ENCODE measurements at places on chromosomes 6 and 20.

GRCh38 chr20:63706852-63707557, 771 bp downstream of the ARFRP1 start:
- peak; percentile 47 for DNase-seq

GRCh38 chr20:6719369-6719721, 48.1 kb upstream of the BMP2 start:
- no peak for DNase-seq

DNA sequence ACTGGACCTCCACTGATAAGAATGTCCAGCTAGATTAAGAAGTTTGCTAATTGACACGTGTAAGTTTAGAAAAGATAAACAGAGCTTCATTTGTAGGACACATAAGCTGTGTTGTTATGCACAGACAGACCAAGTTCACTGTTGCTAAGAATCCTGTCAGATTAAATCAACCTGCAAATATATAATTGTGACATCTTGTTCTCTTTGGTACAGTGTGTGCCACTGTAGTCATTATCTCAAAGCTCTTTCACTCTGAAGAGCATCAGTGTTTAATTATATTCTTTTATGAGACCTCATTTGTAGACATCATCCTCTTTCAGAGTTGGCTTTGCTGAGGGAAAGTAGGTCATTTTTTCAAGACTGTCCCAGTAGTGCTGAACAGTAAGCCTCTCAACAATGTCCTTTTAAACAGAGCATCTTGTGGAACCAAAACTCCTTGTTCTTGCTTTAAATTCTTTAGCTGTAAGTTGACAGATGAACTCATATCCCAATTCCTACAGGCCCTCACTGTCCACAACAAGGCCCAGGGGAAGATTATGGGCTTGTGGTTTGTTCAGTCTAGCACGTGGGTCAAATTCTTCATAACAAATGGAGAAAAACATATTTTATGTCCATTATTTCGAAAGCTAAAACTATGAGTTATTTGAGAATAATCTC, 252.4 kb downstream of the HDGFL1 start:
- no peak for DNase-seq

GRCh38 chr6:129920103-129920798, 59.1 kb upstream of the TMEM244 start:
- no peak for DNase-seq

- DNase-seq: no peak
These were observed 42.9 kb downstream of the C6orf132 start for GRCh38 chr6:42099340-42100028.

GRCh38 chr6:90385759-90386313, 89.2 kb upstream of the BACH2 start:
- DNase-seq: no peak

DNA sequence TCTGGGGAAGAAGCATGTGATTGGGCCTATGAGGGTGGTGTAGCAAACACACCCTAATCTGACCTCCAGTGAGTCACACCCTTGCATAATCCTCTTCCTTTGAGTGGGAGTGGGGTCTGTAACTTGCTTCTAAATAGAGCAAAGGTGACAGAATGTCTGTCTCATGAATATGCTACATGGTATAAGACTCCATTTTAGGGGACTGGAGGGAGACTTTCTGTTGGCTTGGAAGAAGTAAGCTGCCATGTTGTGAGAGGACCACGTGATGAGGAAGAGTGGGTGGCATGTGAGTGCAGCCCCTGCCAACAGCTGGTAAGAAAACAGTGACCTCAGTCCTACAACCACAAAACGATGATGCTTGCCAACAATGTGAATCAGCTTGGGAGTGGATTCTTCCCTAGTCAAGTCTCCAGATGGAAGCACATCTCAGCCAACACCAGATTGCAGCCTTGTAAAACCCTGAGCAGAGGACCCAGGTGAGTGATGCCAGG, 3.7 kb downstream of the AK9 start:
- no peak for DNase-seq

- DNase-seq: no peak
These were observed 30.4 kb downstream of the NTSR1 start for GRCh38 chr20:62739067-62739466.

GRCh38 chr6:7129360-7129759, 21.6 kb downstream of the RREB1 start:
- no peak for DNase-seq

DNA sequence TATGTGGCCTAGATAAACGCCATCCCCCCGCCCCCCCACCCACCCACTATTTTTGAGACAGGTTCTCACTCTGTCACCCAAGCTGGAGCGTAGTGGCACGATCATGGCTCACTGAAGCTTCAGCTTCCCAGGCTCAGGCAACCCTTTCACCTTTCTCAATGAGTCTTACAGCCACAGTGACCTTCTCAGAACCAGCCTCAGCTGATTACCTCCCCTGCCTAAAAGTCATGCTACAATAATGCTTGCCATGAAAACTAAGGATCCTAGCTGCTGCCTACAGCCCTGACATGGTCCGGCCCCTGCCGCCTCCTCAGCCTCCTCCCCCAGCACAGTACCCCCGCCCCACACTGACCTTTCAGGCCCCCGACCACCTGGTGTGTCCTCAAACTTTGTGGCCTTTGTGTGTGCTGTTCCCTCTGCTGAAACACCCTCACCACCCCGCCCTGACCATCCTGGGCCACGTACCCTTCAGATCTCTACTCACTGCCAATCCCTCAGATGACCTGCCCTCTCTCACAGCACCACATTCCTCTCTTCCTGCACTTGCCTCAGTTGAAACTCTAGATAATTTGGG, 31.3 kb downstream of the PNPLA1 start:
- no peak for DNase-seq

DNA sequence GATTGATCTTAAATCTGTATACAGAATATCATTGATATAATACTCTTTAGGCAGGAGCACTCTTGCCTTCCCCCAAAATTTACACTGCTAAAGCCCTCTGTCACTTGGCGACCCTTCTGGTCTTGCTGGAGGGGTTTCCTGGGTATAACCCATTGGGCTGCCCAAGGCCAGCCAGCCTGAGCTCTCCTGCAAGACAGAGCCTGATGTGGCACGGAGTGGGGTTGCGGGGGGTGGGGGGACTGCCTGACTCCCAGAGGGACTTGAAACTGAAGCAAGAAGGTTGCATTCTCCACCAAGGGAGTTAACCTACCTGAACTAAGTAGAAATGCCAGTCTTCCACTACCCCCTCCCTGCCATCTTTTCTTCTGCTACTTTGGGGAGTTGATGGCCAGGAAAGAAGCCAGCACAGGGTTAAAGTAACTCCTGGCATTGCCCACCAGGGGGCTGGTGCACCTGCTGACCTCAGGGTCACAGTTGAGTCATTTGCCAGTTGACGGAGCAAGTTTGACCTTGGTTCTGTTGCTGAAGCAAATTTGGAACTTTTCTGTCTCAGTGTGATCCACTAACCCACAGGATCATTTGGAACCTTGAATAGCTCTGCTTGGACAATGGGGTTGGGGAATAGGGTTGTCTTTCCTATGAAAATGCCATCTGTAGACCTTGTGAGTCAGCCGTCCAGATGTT, 79.4 kb downstream of the ASXL1 start:
- DNase-seq: no peak

GRCh38 chr6:21953831-21954801, 342.7 kb downstream of the PRL start:
- no peak for DNase-seq

DNA sequence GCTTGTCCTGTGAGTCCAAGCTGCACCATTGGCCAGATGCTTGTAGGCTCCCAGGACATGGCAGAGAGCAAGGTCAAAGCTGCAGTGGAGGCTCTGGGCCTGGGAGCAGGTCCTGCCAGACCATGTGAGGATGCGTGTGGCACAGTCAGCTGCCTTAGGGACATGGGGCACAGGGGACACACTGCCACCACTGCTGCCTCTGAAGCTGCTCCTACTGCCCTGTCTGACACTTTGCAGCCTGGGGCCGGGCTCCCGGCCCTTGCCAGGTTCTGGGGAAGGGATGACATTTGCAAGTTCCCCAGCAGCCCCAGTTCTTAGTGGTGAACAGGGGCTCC, 13.2 kb upstream of the FUT9 start:
- DNase-seq: no peak

DNA sequence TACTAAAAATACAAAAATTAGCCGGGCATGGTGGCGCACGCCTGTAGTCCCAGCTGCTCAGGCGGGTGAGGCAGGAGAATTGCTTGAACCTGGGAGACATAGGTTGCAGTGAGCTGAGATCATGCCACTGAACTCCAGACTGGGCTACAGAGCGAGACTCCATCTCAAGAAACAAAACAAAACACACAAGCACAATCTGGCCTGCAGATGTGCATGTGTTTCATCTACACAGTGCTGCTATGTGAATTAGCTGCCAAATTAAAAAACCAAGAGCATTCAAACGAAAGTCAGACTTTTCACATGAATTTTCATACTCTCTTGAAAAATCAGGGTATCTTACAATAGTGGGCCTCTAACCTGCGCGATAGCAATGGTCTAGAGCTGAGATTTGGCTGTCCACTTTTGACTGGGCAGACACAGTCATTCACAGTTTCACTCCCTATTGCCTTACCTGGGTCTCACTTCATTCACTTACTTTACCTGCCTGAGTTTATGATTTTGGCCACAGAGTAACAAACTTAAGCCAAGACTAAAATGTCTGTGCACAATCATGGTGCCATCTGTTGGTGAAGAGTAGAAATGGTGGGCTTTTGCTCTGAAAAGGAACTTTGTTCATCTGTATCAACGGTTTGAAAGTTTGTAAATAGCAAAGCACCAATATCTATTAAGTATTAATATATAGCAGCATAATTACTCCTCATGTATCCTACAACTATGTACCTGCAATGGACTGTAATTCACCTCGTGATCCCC, 138.5 kb upstream of the UST start:
- no peak for DNase-seq

DNA sequence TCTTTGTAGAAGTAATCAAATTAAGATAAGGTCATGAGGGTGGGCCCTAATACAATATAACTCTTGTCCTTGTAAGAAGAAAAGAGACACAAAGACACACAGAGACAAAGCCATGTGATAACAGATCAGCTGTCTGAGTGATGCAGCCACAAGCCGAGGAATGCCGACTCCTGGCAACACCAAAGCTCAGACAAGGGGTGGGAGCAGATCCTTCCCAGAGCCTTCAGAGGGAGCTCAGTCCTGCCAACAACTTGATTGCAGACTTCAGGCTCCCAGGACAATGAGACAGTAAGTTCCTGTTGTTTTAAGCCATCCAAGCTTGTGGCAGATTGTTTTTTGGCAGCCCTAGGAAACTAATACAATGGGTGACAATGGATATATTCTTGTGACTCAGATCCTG, 325.0 kb upstream of the AGPAT4 start:
- no peak for DNase-seq

GRCh38 chr20:59134182-59134581, 29.4 kb upstream of the ZNF831 start:
- DNase-seq: no peak

GRCh38 chr6:26436018-26436417, 4.3 kb upstream of the BTN3A3 start:
- no peak for DNase-seq

- no peak for DNase-seq
These were observed 268.1 kb downstream of the UST start for GRCh38 chr6:149014631-149015534.

DNA sequence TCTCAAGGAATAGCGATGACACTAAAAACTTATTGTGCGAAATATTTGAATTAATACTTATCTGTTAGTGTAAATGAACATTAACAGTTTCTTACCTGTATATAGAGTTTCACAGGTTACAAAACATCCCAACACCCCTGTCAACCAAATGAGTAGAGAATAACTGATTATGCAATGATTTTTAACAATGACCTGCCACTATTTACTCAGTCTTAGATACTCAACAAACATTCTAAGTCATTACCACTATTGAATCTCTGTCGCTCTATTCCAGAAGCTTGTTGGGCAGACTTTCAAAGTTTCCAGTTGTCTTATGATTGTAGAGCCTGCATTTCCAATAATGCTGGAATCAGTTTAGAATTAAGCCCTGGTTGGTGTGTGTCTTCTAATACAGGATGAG, 85.5 kb downstream of the RNF182 start:
- no peak for DNase-seq

GRCh38 chr6:108989700-108990099, 104.9 kb downstream of the SESN1 start:
- no peak for DNase-seq

DNA sequence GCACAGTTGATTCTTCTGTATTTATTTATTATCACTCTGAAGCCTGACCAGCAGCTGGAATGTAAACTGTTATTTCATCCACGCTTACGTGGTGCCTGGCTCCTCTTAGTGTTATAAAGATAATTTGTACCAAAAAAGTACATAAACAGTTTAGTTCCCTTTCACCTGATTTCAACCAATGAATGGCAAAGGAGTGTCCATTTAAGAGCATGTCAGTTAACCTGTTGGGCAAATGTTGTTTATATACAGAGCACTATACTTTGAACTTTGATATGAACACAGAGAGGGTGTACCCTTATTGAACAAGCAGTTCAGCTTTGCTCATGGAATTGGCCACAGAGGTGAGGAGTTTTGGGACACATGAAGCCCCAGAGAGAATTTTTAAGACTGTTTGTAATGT, 7.2 kb upstream of the CTCFL start:
- no peak for DNase-seq

DNA sequence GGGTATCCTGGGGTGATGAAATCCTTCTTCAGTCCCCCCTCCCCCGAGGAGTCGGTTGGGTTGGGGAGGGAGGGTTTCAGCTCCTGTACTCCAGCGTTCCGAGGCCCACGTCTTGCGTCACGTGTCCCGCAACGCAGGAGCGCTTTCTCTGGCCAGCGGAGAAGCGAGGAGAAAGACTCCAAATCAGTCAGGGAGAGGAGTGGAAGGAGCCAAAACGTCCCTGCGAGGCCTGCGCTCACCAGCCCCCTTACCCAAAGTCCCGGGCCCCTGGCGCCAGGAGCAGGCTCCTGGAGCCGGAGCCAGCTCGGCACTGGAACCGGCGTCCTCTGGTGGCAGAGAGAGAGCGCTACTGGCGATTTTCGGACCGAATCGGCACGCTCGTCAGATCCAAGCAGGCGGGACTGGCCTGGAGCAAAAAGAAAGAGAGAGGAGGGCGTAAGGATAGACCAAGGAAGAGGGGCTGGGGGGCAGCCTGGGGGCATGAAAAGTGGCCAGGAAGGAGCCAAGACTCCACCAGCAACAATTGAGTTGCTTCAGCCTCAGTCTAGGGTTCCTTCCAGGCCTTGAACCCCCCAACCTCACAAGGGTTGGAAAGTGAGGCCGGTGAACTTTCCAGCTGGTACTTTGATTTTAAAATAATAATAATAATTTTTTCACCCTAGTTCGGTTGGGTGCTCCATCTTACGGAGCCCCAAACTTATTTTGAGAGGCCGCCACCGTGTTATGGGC, at the start of gene GNAS:
GNAS (plus strand) TSS at position 174 of the 729 bp plus-strand sequence.
- DNase-seq: peak; percentile 37

- no peak for DNase-seq
These were observed 180.9 kb downstream of the KIF16B start for GRCh38 chr20:16392346-16392745.

GRCh38 chr20:44411020-44411756, 55.7 kb downstream of the HNF4A start:
- no peak for DNase-seq

GRCh38 chr6:30131947-30132497, 3.9 kb upstream of the TRIM40 start:
- DNase-seq: no peak
